ENCODE measurements at places on chromosomes 2 and 18.

- DNase-seq, result no peak
These were observed 79.1 kb upstream of the DLX2 start for GRCh38 chr2:172181840-172182239.

- peak; percentile 19 for DNase-seq
These were observed 1113.9 kb upstream of the ACVR2A start for GRCh38 chr2:146730882-146731281.

- DNase-seq, result peak; percentile 49
These were observed 146.8 kb downstream of the TGIF1 start for GRCh38 chr18:3596637-3597384.

DNA sequence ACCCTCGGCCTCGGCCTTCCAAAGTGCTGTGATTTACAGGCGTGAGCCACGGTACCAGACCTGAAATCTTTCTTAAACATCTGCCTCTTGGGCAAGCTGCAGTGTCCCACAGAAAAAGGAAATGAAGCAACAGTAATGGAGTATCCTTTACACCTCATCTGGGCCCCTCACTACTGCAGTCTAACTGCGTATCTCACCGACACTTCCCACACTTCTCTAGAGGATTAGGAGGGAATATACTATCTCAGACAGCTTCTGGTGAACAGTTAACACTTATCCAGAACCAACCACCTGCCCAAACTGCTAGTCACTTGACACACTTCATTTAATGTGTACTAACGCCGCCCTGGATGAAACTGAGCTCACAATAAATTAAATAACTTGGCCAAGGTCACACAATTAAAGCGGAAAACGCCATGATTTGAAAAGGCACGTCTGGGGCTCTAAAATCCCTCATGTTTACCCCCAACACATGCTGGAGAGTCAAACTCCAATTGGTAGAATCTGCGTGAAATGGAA is 993 bp downstream of the COX7A2L start:
- DNase-seq, result peak; percentile 34

GRCh38 chr2:72204786-72205503 is 57.3 kb upstream of the CYP26B1 start:
- DNase-seq, result no peak

GRCh38 chr2:54557601-54558187 is 101.6 kb downstream of the SPTBN1 start:
- peak; percentile 68 for DNase-seq

- DNase-seq, result peak; percentile 34
These were observed 97.6 kb downstream of the WDR7 start for GRCh38 chr18:56748698-56749268.

- DNase-seq, result peak; percentile 26
These were observed 48.0 kb downstream of the SERPINB8 start for GRCh38 chr18:64017870-64018269.

GRCh38 chr2:139585101-139585500 is 804.9 kb upstream of the NXPH2 start:
- no peak for DNase-seq

GRCh38 chr2:96320728-96321622 is 4.1 kb upstream of the ITPRIPL1 start:
- no peak for DNase-seq

DNA sequence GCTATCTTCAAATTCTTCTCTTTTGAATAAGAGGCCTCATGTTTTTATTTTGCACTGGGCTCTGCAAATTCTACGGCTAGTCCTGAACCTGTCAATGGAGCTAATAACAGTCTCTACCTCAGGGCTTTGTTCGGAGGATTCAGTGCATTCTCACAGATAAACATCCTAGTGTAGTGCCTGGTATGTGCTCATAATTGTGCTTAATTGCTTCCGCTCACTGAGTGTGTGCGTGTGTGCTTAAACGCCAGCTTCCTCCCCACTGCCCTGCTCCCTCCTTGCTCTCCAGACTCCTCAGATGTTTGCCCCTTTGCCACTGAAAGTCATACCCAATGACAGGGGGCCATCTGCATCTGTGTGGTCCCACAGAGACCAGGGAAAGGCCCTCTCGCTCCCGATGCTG is 6.7 kb downstream of the GYPC start:
- no peak for DNase-seq

DNA sequence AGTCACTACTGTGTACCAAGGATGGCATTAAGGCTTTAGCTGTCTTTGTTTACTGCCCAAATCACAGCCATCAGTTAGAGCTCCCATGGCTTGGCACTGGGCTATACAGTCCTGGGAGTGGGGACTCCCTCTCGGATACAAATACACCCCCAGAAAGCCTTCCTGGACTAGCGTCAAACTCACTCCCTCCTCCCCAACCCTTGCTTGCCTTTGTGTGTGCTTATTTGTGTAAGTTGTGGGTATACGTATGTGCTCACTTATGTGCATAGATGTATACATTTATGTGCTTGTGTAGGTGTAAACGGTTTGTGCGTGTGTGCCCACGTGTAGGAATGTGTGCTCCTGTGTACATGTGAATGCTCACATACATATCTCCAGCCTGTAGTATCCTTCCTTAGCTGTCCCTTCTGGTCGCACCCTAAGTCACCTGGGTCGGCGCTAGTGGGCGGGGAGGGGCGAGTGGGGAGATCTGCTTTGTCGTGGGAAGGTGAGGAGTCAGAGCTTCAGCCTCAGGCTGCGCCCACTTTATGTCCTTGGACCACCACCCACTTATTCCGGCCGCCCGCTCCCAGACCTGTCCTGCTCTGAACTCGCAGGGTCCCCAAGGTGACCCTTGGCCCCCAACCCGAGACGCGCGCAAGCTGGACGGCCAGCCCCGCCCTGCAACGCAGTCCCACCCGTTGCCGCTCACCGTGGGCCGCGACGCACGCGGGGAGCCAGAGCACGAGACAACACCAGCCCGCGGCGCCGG is 461 bp downstream of the PRADC1 start:
- no peak for DNase-seq

DNA sequence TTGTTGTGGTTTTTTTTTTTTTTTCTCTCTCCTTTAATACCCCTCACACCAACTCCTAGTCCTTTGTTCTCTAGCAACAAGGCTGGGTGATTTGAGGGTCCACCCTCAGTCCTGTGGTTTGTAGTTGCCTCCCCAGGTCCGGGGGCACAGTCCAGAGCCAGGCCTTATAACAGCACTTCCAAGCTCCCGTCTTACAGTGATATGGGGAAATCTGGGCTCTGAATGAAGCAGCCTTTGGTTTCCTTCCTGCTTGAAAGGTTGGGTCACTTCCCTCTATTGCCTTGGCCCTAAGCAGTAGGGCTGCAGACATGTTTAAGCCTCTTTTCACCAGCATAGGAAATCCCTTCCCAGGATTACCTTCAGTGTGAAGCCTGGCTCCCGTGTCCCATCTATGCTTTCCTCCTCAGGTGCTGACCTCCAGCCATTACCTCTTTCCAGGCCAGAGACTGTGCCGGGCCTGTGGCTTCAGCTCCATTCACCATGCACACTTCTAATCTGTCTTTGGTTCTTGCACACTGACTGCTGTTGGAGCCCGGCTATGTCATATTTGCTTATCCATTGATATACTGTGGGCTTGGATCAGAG is 21.2 kb upstream of the NTSR2 start:
- no peak for DNase-seq

DNA sequence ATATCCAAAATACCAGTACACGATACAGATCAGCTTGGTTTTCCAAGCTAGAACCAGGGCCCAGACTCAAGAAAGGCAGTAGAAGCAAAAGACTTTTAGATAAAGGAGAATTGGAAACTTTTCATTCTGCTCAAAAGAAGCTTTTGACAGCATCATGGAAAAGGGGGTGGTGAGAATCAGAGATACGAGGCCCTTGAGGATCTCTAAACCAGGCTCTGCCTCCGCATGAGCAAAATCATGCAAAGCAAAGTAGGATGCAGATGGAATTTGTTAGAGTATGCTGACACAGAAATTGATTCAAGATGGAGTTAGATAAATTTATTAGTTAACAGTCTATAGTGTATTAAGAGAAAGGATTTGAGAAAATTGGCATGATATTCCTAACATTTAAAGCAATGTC is 39.8 kb downstream of the FAM98A start:
- DNase-seq, result no peak

DNA sequence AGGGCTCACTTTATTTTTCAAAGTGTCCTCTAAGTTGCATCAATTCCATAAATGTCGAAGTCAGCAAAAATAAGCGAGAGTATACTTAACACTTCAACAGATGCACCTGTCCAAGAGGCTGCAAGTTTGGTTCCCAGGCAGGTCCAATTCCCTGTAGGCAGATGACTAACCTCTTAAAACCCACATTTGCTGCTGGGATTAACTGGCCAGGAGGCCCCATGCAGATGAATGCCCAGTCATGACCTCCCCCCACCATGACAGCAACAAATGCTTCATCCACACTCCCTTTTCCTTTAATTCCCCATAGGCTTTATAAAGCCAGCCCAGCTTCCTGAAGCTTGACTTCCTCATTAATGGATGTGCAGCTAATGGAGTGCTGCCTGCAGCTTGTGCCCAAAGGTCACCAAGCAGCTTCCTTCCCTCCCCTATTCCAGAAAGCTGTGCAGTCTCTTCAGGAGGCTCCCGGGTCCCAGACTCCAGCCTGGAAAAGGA is 35.7 kb downstream of the REEP1 start:
- DNase-seq, result peak; percentile 20

GRCh38 chr18:12326711-12327460 is 18.8 kb downstream of the TUBB6 start:
- DNase-seq, result no peak

- no peak for DNase-seq
These were observed 27.2 kb downstream of the SERPINE2 start for GRCh38 chr2:224011837-224012236.

DNA sequence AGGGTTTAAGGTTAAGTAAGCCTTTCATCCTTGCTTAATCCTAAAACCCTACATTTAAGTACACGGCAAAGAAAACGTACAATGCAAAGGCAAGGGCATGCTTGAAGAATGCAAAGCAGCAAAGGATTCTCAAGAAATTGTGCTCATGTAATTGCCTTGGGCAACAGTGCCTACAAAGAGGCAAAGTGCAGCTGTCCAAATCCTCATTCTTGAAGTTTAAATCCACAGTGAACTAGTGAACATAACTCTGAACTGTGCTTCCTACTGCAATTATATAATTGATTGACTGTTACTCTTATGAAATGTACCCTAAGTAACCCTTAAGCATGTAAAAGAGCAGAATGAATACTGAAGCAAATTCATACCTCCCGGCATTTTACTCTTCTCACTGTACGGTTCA is 85.4 kb downstream of the MAP3K20 start:
- no peak for DNase-seq

DNA sequence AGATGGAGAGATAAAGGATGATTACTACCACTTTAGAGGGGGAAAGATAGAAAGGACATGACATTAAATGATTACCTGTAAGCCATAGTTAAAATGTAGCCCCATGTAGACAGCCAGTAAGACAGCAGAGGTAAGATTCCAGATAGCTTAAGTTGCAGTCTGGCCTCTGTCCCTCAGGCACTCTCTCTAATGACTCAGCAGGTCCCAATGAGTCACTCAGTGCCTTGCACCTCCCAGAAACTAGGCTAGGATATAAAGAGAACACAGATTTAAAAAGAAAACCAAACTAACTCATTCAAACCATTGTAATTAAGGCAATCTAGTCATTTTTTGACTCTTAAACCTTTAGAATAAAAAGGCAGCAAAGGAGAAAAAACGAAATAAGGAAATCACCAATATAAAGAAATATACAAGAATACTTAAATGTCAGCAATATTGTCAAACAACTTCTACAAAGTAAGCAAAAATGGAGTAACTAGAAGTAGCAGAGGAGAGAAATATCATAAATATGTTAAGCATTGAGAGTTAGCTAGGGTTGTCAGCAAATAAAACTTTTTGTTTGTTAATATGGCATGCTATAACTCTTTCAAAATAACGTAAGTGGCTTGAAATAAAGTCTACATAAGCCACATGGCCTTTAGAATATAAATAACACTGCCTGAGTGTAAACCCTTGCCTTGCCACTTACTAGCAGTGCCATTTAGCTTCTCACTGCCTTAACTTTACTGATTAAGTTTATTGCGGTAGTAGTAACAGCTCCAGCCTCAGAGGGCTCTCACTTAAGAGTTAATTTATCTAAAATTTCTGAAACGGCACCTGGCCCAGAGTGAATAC is 48.5 kb downstream of the SOCS6 start:
- peak; percentile 89 for DNase-seq

DNA sequence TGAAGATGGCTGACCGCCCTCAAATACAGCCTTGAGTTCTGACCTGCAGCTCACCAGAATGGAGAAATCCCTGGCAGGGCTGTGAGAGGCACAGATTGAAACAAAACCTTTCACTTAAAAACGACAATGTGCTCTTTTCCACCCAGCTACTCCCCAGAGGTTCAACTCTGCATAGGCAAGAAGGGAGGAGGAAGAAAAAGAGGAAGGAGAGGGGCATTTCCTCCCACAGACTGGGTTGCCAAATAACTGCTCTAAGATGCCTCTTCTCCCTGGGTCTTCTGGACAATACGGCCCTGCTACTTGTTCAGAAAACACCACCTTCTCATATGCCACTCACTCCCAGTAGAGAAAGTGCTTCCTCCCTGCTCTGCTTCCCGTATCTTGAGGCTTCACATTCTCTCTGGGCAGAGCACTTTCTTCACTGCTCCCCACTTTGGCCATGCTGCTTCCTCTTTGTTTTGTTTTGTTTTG is 136.4 kb upstream of the SLC1A4 start:
- DNase-seq, result no peak

DNA sequence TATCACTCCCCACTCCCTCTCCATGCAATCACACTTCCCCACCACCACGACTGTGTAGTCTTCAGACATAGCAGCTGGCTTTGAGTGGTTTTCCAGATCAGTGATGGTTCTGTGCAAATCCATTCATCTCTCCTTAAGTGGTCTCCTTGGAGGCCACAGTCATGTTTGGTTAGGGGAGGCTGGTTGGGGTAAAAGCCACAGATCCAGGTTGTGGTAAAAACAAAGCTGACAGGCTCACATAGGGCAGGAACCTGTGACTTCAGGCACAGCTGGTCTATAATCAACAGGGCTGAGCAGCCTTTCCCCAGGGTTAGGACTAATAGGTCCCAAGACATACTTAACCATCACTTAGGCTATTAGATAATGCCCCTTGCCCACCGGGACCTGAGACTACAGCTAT is 46.2 kb upstream of the FZD7 start:
- no peak for DNase-seq

GRCh38 chr2:235461763-235462414 is 32.0 kb upstream of the AGAP1 start:
- DNase-seq, result no peak

DNA sequence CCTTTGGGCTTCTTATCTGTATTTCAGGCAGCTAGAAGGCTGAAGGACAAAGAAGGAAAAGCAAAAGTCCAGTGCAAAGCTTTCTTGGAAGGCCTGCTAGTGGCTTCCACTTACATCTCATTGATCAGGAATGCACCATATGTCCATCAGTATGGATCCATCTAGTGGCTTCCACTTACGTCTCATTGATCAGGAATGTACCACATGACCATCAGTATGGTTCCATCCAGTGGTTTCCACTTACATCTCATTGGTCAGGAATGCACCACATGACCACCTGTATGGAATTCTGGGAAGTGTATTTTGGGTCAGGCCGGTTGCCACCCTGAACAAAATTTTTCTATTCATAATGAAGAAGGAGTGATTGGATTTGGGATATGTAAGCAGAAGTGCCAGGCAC is 70.6 kb downstream of the LYPD6 start:
- peak; percentile 77 for DNase-seq

- no peak for DNase-seq
These were observed 271.0 kb upstream of the GALNT5 start for GRCh38 chr2:156986339-156986988.

Measured in fibroblast of skin of right biceps (primary cell).